ENCODE measurements at places on chromosomes 11 and 22.

DNA sequence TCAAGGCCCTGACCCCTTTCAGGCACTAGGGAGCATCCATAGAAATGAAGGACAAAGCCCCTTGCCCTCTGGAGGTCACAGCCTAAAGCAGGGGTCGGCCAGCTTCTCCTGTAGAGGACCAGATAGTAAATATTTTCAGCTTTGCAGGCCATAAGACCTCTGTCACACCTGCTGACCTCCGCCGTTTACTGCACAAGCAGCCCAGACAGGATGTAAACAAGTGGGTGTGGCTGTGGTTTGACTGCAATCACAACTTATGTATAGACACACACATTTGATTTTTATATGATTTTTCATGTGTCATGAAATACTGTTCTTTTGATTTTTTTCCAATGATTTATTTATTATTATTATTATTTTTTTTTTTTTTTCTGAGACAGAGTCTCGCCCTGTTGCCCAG lies 34.3 kb downstream of the KIAA1671 start:
- DNase-seq, result no peak

- no peak for DNase-seq
These were observed 76.9 kb upstream of the EED start for GRCh38 chr11:86167499-86168164.

- DNase-seq, result no peak
These were observed 14.9 kb downstream of the TP53AIP1 start for GRCh38 chr11:128927683-128928336.

DNA sequence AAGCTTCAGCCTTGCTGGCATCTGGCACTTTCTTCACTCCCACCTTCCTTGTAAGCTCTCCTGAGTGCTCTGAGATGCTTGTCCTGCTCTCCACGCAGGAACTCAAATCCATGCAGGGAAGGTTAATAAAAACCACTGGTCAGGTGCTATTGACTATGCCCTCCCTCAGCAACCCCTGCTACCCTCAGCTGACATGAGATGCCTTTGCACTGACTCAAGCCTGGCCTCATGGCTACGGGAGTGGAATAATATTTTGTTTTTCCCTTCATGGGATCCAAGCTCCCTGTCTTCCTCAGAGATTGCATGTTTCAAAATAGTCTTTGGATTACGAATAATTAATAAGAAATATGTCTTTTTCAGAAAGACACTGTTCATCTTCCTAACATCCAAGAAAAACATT lies 31.7 kb upstream of the ABCC8 start:
- no peak for DNase-seq

DNA sequence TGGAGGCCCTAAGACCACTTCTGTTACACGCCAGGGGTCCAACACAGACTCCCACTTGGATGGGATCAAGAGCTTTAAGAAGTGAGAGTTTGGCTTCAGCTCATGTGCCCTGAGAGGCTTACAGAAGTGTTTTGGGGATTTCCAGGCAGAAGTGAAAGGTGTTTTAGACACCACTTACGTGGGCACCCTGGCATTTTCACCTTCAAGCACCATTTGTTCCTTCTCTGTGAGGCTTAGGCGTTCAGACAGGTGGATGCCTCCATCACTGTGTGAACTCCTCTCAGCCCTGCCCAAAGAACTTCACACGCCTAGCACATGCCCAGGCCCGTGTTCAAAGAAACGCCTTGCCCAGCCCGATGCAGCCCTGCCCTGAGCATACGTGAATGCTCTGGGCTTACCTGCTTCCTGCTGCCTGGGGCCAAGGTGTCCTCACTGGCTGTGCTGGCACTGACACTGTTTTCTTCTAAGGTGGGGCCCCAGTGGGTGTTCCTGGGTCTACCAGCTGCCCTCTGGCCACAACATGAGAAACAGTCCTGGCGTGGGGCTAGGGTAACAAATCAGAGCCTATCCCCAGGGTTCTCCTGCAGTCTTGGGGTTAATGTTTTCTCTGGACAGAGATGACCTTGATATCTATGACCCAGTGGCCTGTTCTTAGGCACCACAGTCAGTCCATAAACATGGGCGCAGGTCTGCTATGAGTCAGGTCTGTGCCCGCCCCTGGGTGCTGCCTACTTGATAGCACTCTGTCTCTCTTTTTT lies 34.0 kb downstream of the AMPD3 start:
- no peak for DNase-seq

GRCh38 chr22:41621911-41622179 lies 750 bp downstream of the XRCC6 start:
- no peak for DNase-seq

DNA sequence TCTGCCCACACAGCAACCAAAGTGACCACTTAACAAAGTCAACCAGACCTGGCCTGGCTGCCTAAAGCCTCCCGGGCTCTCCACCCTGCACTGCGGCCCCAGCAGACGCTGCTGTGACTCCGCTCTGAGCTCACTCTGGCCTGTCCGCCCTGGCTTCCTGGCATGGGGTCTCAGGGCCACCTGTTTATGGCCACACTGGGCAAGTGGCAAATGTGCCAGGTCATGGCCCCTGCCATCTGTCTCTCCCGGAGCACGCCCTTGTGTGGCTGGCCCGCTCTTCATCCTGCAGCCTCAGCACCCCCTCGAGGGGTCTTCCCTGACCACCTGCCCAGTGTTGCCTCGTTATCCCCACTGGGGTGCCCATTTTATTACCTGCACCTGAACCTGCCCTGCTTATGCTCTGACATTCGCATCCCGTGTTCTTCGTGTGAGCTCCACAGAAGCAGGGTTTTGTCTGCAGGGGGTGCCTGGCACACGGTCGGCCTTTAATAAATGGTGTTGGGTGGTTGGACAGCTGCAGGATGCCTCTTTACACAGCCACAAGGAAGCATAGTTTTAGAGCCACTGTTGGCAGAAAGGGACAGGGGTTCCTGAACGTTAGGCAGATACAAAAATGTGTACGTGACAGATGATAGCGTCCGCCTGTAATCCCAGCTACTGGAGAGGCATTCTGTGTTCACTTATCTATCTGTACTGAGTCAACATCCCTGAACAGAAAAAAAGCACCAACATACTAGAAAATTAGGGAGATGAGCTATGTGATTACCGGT lies 785.6 kb downstream of the TBC1D22A start:
- DNase-seq, result no peak

DNA sequence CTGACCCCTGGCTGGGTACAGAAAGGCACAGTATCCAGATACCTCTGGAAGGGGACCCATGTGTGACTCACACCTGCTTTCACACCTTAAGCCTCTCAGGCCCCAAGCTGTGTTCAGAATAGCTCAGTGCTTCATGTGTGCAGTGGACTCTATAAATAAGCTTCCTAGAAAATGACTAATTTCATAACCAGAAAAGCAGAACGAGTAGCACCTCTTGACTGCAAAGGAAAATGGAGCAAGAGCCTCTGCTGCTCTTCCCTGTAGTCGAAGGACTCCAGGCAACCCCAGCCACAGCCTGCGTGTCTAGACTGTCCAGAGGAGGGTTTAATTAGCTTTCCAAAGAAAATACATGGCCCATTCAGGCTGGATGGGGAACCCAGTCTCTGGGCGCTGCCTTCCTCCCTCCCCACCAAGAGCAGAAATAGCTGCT lies 23.1 kb downstream of the PTPN5 start:
- DNase-seq, result peak; percentile 21

- no peak for DNase-seq
These were observed 19.8 kb downstream of the OR10D3 start for GRCh38 chr11:124202951-124203350.

DNA sequence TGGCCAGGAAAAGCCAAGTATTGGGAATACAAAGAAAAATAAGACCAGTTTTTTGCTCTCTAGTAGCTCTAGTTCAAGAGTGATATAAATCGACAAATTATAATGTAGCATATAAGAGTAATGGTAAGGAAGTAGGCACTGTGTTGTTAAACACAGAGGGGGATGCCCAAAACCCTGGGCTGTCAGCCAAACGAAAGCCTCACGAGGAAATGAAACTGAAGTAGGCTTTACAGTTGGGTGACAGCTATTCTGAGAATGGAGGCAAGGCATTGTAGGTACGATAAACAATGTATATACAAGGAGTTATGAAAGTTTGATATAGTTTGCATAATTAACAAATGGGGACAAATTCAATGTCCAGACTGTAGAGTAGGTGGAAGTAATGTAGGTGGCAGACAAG lies 176.4 kb downstream of the FAM181B start:
- no peak for DNase-seq

- no peak for DNase-seq
These were observed 59.5 kb downstream of the TTC17 start for GRCh38 chr11:43418197-43418596.

DNA sequence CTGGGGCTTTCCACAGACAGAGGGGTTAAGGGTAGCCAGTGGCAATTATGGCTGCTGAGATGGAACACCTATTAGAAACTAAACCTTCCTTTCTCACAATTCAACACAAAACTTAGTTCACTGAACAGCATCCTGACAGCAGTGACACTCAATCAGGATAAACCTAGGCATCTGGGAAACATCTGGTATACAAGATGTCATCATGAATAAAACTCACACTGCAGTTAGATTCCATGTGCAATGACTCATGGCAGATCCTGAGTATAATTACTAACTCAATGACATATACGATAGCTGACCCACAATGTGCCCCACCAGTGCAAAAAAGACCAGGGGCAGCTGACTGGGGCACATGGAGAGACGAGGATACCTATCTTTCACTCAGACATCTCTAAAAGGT lies 17.7 kb downstream of the RBFOX2 start:
- DNase-seq, result no peak

- no peak for DNase-seq
These were observed 20.8 kb downstream of the ABTB2 start for GRCh38 chr11:34337016-34337415.

DNA sequence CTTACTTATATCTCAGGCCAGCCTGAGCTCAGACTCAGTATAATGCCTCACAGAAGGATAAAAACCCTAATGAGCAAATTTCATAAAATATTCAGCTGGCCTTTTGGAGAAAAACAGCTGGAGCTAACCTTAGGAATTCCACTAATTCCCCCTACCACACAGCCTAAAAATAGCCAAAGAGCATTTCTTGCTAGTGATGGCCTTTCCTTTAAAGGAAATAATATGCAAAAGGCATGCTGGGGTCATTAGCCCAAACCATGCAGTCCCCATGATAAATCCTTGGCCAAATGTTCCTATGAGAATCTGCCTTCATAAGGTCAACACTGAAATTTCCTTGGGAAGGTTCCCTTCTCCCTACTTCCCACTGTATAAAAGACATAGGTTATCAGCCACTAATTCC lies 38.2 kb downstream of the SYTL2 start:
- no peak for DNase-seq

- DNase-seq, result peak; percentile 82
These were observed 11.2 kb downstream of the GAL start for GRCh38 chr11:68695531-68695930.

DNA sequence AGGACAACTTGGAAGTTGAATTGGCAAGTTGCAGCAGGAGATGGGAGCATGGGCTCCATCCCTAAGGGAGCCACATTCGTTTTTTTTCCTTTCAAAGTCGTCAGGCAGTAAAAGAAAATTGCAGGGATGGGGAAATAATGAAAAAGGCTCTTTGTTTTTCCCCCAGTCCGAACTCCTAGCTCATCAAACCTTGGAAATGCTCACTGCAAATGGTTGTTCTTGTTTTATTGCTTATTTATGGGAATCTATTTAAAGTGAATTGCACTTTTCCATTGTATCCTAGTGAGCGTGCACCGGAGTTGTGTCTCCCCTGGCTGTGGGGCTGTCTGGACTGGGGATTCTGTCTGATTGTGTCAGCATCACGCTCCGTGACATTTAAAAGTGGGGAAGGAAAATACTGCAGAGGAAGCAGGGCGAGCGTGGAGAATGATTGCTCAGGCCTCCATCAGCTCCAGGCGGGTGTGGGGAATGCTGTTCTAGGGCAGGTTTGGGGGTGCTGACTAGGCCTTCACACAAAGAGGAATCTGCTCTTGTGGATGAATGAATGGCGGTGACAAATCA lies 306.4 kb downstream of the KIRREL3 start:
- no peak for DNase-seq

- DNase-seq, result no peak
These were observed 77.3 kb downstream of the YAP1 start for GRCh38 chr11:102187416-102188151.

GRCh38 chr11:15918212-15918611 lies 438.1 kb downstream of the SOX6 start:
- no peak for DNase-seq

- peak; percentile 20 for DNase-seq
These were observed 113.8 kb downstream of the NECTIN1 start for GRCh38 chr11:119615003-119615881.
